Fibroblast of the aortic adventitia (primary cell): ENCODE measurements at places on chromosomes 1 and 21. TPM values are rescaled to one million over a fixed set of nuclear protein-coding genes. Genes with fewer than 3 reads are reported as not detected.

FOXD2 gene
- total RNA-seq: under 0.01 and 0.36 TPM in 2 replicates

RNPC3 gene
- 19.9 and 31.5 TPM in 2 replicates for total RNA-seq

PARP1 gene
- total RNA-seq: 67.8 and 67.9 TPM in 2 replicates

RER1 gene
- 98.1 and 439 TPM in 2 replicates for total RNA-seq

ALX3 gene
- total RNA-seq: 0.09 TPM in 1 of 2 replicates, not detected in the other

SPTA1 gene
- total RNA-seq: 1.2 TPM in 1 of 2 replicates, not detected in the other

OLFML3 gene
- 135 and 212 TPM in 2 replicates for total RNA-seq

ADGRL4 gene
- total RNA-seq: 12.3 and 139 TPM in 2 replicates

DTL gene
- 1.5 and 47.7 TPM in 2 replicates for total RNA-seq

CDA gene
- total RNA-seq: 0.27 TPM in 1 of 2 replicates, not detected in the other

EPHA8 gene
- not detected in 2 replicates for total RNA-seq

SRP9 gene
- total RNA-seq: 117 and 330 TPM in 2 replicates

C1orf185 gene
- total RNA-seq: not detected in 2 replicates

MRAP gene
- total RNA-seq: not detected in 2 replicates

ADORA1 gene
- total RNA-seq: 0.72 and 6.5 TPM in 2 replicates

PGM1 gene
- 52.4 and 83.5 TPM in 2 replicates for total RNA-seq

PSRC1 gene
- 10.0 and 19.0 TPM in 2 replicates for total RNA-seq

PPIE gene
- total RNA-seq: 28.4 and 39.6 TPM in 2 replicates

CYP2J2 gene
- 0.09 TPM in 1 of 2 replicates, not detected in the other for total RNA-seq

EDN2 gene
- total RNA-seq: not detected in 2 replicates

ZYG11A gene
- total RNA-seq: 0.57 and 0.72 TPM in 2 replicates

USH2A gene
- under 0.01 TPM in 1 of 2 replicates, not detected in the other for total RNA-seq

SLC30A10 gene
- total RNA-seq: 0.45 TPM in 1 of 2 replicates, not detected in the other

C21orf58 gene
- total RNA-seq: 3.6 and 10.2 TPM in 2 replicates

CYP4A11 gene
- not detected in 2 replicates for total RNA-seq

REG4 gene
- total RNA-seq: not detected in 2 replicates

TLCD4 gene
- total RNA-seq: 0.25 and 0.36 TPM in 2 replicates

ROR1 gene
- total RNA-seq: 18.8 and 31.7 TPM in 2 replicates

C1orf50 gene
- 4.2 and 5.4 TPM in 2 replicates for total RNA-seq

ZFP69 gene
- 1.7 and 3.4 TPM in 2 replicates for total RNA-seq

RHD gene
- not detected in 2 replicates for total RNA-seq

IRF2BP2 gene
- 62.9 and 79.4 TPM in 2 replicates for total RNA-seq

NLRP3 gene
- total RNA-seq: under 0.01 TPM in 1 of 2 replicates, not detected in the other

AMPD1 gene
- not detected in 2 replicates for total RNA-seq

ARTN gene
- total RNA-seq: not detected in 2 replicates

NCAM2 gene
- 5.9 and 19.4 TPM in 2 replicates for total RNA-seq

XCL2 gene
- total RNA-seq: not detected in 2 replicates

FCER1G gene
- not detected in 2 replicates for total RNA-seq

CGN gene
- total RNA-seq: 0.09 and 1.1 TPM in 2 replicates
